ENCODE measurements at places on chromosomes 3 and 15.

GRCh38 chr15:101050623-101051290 lies 131.6 kb downstream of the LRRK1 start:
- no peak for DNase-seq

- peak; percentile 20 for DNase-seq
Measured at GRCh38 chr3:126197854-126198584, 17.6 kb upstream of the ALDH1L1 start.

- no peak for DNase-seq
Measured at GRCh38 chr3:119350114-119350513, 55.9 kb downstream of the ARHGAP31 start.

- no peak for DNase-seq
Measured at GRCh38 chr3:161096771-161097367, 8.3 kb downstream of the B3GALNT1 start.

DNA sequence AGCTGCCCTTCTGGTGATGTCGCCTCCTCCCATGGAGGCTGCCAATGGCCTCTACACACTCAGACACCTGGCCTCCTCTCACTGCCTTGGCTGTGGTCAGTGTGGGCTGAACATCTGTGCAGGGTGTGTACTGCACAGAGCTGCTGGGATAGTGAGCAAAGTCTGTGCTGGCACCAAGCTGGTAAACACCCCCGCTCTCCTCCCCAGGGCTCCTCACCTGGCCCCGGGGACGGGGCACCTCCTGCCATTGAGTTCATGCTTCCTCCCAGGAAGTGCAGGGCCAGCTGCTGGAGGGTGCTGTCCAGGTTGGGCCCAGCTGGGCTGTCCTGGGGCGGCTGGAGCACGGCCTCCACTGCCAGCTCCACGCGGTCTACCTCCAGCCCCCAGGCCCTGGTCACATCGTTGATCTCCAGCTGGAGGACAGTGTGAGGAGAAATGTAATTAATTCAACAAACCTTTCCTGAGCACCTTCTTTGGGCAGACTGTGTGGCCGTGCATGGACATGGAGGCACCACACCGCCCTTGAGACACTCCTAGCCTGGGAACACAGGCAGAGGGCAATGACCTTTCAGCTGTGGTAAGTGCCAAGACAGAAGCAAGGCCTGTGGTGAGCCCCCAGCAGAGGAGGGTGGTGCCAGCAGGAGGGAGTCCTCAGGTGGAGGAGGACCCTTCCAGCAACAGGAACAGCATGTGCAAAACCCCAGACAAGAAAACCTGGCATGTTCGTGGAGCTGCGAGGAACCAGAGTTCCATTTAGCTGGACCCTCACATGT lies 6.8 kb downstream of the STOML1 start:
- DNase-seq = no peak

DNA sequence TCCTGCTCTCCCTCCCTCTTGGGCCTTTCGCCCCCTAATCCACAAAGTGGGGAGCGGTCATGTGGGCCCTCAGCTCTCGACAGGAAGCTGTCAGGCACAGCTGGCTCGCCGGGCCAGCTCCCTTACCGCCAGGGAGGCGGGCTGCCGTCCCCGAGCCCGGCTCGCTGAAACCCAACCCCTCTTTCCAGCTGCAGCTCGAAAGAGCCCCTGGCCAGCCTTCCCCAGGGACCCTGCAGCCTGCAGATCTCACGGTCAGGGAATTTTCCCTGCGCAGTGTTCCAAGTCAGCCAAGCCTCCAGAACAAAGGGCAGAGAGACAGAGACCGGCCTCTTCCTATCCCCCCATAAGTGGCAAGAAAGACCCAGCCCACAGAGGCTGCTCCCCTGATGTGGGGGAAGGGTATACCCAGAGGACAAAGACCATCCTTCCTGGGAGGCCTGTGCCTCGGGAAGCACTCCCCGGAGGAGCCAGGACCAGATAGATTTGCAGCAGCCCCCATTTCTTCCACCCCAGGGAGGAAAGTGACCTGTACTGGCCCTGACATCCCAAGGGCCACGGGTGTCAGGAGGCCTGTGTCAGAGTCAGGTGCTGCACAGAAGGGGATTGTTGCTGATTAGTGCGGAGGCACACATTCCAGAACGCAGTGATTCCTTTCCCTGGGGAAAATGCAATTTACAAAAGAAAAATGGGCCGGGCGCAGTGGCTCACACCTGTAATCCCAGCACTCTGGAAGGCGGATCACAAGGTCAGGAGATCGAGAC lies 32.6 kb downstream of the MAGEF1 start:
- no peak for DNase-seq
